ENCODE measurements at places on chromosomes 4 and X.

DNA sequence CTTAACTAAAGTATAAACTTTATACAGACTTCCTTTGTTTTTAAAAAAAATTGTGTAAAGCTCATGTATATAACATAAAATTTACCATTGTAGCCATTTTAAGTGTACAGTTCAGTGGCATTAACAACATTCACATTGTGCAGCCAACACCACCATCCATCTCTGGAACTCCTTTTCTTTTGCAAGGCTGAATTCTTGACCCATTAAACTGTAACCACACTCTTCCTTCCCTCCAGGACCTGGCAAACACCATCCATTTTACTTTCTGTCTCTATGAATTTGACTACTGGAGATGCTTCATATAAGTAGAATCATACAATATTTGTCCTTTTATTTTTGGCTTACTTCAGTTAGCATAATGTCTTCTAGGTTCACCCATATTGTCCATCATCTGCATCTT is 104.7 kb downstream of the RASL11B start:
- H3K4me3 ChIP-seq = no peak overlapping the region
- no peaks in the 10 kb centered on the region for H3K36me3 ChIP-seq
- DNase-seq = no peak

DNA sequence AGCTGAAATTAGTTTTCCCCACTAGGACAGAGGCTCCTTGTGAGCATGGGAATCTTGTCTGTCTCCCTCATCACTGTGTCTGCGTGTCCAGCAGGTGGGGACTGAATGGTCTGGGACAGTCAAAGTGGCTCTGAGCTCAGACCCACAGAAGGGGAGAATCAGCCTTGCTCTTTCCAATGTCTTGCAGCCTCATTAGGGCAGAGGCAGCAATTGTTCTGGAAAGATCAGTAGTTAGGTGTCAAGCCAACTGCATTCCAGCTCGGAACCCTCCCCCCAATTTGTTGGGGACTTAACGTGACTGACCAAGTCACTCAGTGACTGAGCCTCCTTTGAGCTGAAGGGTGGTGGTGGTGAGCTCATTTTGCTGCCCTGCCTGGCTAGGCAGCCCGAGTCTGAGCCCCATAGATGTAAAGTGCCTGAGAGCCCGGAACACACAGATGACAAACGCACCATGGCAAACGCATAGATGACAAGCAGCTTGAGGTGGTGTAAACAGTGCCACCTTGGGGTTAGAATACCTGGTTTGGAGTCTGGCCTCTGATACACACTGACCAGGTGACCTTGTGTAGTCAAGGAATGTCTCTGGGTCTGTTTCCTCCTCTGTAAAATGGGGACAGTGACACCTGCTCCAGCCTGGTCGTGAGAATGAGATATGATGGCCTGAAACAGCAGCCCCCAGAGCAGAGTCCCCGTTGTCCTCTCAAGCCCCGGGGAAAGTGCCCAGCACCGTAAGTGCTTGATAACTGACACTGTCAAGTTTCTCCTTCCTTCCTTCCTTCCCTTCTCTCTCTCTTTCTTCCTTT is 2.7 kb upstream of the SORCS2 start:
- no peaks in the 10 kb centered on the region for H3K36me3 ChIP-seq
- H3K27ac ChIP-seq = no peak overlapping the region
- no peak for DNase-seq
- peaks cover 22% of the 10 kb centered on the region for H3K27me3 ChIP-seq

DNA sequence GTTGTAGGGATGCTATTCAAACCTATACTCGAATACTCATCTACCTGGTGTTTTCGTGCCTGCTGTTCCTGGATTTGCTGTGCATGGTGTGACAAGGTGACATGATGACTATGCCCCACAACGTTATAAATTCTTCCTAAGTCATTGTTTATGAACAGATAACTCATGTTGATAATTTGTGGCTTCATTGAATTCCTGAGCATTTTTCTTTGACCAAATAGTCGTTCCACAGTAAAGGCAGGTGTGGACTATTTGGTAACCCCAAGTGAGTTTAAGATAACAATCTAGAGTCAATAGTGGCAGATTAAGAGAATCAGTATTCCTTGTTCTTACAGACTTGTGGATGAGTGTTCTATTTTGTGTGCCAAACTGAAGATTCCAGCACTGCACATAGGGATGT is 59.9 kb downstream of the SNX25 start:
- DNase-seq = no peak
- H3K4me1 ChIP-seq = peaks cover 4% of the 10 kb centered on the region
- H3K27ac ChIP-seq = no peak overlapping the region
- H3K36me3 ChIP-seq = no peaks in the 10 kb centered on the region
- no peak overlapping the region for H3K4me3 ChIP-seq
- H3K27me3 ChIP-seq = no peaks in the 10 kb centered on the region

DNA sequence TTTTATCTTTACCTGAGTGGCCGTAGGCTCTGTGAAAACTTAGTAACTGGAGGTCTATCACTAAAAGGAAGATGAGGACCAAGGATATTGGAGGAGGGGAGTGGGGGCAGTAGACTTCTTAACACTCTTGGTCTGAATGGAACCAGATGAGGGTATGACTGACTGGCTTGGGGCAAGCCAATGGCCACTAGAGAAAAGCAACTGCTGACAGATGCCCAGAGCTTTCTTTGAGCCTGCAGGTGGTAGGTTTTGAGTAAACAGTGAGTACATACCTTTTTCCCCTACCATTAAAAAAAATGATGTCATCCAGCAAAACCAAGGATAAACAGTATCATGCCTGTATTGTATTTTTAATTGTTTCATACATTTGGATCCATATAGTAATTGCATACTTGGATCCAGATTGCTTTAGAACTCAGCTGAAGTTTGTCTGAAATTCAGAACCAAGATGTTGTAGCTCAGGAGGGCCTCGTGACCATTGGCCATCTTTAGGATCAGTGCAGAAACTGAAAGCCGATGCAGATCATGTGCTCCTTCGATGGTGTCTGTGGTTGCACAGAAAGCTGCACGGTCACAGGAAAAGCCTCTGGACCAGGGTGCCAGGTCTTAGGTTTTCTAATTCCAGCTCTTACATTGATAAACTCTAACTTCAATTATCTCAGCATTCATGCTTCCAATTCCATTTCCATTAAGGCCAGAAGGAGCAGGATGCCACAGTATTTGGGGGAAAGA is 131.0 kb downstream of the PDGFRA start:
- H3K4me1 ChIP-seq = no peaks in the 10 kb centered on the region
- no peak overlapping the region for H3K27ac ChIP-seq
- no peak overlapping the region for H3K4me3 ChIP-seq
- H3K27me3 ChIP-seq = no peaks in the 10 kb centered on the region
- DNase-seq = no peak
- no peaks in the 10 kb centered on the region for H3K36me3 ChIP-seq

- no peaks in the 10 kb centered on the region for H3K27me3 ChIP-seq
- H3K4me1 ChIP-seq = peaks cover 7% of the 10 kb centered on the region
- no peak overlapping the region for H3K27ac ChIP-seq
- no peaks in the 10 kb centered on the region for H3K36me3 ChIP-seq
Measured at GRCh38 chrX:39874202-39874816, 223.4 kb downstream of the BCOR start.

GRCh38 chr4:8556341-8557150 is 23.6 kb upstream of the GPR78 start:
- H3K27ac ChIP-seq = no peak overlapping the region
- H3K4me3 ChIP-seq = no peak overlapping the region
- H3K27me3 ChIP-seq = no peaks in the 10 kb centered on the region
- H3K4me1 ChIP-seq = no peaks in the 10 kb centered on the region
- H3K36me3 ChIP-seq = no peaks in the 10 kb centered on the region
- no peak for DNase-seq

DNA sequence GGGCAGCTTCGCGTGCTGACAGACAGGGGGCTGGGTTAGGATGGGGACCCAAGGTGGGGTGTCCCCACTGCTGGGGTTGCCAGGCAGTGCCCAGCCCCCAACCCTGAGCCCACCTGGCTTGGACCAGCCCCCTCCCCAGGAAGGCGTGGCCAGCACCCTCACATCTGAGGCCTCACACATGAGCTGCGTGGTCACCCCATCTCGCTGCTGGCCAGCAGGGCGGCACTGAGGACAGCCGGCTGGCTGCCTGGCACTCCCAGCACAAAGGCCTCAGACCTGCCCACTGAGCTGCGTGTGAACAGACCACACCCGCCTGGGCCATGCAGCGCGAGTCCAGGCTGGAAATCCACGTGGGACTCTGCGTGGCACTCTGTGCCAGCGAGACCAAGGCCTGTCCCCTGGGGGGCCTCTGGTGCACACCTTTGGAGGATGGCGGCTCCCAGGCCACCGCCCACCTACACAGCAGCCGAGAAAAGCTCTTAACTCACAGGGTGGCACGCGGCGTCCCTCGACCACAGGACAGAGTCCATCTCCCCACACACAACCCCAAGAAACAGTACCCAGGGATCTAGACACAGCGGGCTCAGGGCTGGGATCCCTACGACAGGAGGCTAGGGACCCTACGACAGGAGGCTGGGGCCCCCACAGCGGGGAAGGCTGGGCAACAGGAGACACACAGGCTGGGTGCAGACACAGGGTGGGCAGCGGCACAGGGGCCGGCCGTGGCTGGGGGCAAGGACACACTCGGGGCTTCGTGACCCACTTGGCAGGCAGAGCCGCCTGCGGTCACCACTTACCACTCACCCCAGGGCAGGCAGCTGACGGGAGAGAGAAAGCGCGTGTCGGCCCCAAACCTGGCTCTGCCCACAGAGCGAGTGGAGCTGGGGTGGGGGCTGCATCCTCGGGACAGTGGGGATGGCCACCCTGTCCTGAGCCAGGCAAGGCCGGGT is 9.8 kb downstream of the DGKQ start:
- no peaks in the 10 kb centered on the region for H3K27me3 ChIP-seq
- DNase-seq = no peak
- peaks cover 7% of the 10 kb centered on the region for H3K36me3 ChIP-seq
- no peak overlapping the region for H3K27ac ChIP-seq
- H3K4me1 ChIP-seq = peaks cover 4% of the 10 kb centered on the region

DNA sequence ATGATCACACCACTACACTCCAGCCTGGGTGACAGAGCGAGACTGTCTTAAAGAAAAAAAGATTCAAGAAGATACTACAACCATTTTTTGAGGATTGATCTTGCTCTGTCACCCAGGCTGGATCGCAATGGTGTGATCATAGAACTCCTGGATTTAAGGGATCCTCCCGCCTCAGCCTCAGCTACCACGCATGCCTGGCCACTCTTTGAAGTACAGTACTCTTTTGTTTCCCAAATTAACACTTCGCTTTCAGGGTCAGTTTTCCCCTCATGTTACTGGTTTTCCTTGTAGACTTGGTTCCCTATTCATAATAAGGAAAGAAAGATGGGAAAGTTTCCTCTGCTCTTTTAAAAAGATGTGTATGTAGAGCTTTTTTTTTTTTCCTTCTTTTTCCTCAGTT is 34.3 kb downstream of the FHIP1A start:
- no peak overlapping the region for H3K4me3 ChIP-seq
- H3K27me3 ChIP-seq = no peaks in the 10 kb centered on the region
- no peaks in the 10 kb centered on the region for H3K4me1 ChIP-seq

GRCh38 chr4:185782523-185782922 is 29.5 kb downstream of the SORBS2 start:
- no peaks in the 10 kb centered on the region for H3K36me3 ChIP-seq
- H3K4me3 ChIP-seq = no peak overlapping the region
- H3K27me3 ChIP-seq = no peaks in the 10 kb centered on the region

- H3K27me3 ChIP-seq = no peaks in the 10 kb centered on the region
- no peak overlapping the region for H3K27ac ChIP-seq
- H3K4me3 ChIP-seq = no peak overlapping the region
Measured at GRCh38 chr4:134935320-134935719, 733.7 kb upstream of the PABPC4L start.

DNA sequence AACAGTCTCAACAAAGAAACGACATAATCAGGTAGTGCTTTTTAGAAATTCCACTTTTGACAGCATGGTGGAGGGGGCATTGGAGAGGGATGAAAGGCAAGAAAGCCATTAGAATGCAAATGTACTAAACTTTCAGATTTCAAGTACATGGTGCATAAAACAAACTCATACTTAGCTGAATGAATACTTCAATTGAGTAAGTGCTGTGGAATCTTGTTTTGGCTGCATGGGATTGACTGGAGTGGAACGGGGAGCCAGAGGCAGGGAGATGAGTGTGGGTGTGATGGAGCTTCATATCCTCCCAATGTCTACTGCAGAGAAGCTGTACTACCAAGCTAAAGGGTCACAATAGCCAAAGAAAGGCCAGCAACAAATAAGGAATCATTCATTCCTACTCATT is 52.4 kb downstream of the USP46 start:
- DNase-seq = no peak
- H3K36me3 ChIP-seq = peaks cover 6% of the 10 kb centered on the region
- no peak overlapping the region for H3K27ac ChIP-seq
- no peaks in the 10 kb centered on the region for H3K27me3 ChIP-seq
- H3K4me1 ChIP-seq = no peaks in the 10 kb centered on the region

DNA sequence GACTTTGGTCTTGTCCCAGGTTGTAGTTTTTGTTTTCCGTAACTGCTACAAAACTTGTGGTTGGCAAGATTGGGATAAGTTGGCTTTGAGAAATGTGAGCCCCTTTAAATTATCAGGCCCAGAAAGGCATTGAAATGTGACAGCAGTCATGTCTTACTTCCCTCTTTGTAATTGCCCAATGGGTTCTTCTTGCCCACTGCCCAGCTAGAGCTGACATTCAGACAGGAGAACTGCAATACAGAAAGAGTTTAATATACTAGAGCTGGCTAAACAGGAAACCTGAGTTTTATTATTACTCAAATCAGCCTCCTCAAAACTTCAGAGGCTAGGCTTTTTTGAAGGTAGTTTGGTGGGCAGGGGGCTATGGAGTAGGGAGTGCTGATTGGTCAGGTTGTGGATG is 288.3 kb downstream of the ZNF674 start:
- no peak overlapping the region for H3K4me3 ChIP-seq
- H3K36me3 ChIP-seq = no peaks in the 10 kb centered on the region
- H3K27ac ChIP-seq = no peak overlapping the region
- no peak for DNase-seq
- H3K4me1 ChIP-seq = no peaks in the 10 kb centered on the region

DNA sequence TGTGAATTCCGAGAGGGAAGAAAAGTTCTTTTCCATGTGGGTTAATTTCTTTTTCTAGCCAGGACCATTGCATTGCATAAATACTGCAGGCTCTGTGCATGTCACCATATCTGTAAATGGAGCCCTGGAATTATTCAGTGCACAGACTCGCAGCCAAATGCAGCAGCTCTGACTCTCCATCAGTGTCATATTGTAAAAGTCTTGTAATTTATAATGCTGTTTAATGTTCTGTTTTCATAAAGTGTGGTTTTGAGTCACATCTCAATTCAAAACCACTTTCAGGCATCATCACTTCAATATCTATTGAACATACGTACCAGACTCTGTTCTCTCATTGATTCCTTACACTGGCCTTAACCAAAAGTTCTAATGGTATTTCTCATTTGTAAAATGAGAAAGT is 193.9 kb upstream of the RPL34 start:
- no peaks in the 10 kb centered on the region for H3K36me3 ChIP-seq
- H3K27me3 ChIP-seq = no peaks in the 10 kb centered on the region
- H3K27ac ChIP-seq = no peak overlapping the region
- H3K4me1 ChIP-seq = no peaks in the 10 kb centered on the region
- no peak for DNase-seq

DNA sequence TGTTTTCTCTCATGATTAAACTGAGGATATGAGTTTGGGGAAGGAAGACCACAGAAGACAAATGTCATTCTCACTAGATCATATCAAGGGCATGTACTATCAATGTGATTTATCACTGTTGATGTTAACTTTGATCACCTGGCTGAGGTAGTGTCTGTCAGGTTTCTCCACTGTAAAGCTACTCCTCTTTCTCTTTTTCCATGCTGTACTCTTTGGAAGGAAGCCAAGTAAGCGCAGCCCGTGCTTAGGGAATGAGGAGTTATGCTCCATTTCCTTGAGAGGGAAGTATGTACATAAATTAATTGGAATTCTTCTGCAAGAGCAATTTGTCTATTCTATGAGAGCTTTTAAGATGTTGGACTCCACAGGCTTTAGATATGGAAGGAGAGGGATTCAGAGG is 4.0 kb upstream of the KANTR start:
- no peaks in the 10 kb centered on the region for H3K27me3 ChIP-seq
- no peaks in the 10 kb centered on the region for H3K4me1 ChIP-seq
- no peak overlapping the region for H3K27ac ChIP-seq
- no peak for DNase-seq
- H3K36me3 ChIP-seq = peaks cover 4% of the 10 kb centered on the region
